Left cardiac atrium (tissue), 4 donors: ENCODE measurements at places on chromosomes 7 and 10. TPM values are rescaled to one million over a fixed set of nuclear protein-coding genes. Genes with fewer than 3 reads are reported as not detected.

- no peak for DNase-seq
Observed at GRCh38 chr7:142939226-142939910, at the start of gene LLCFC1. Gene LLCFC1, plus strand, starts transcription at chr7:142939484. Its CDS starts 138 bp downstream, at chr7:142939622.

Gene MEOX2
- 6.3 TPM for total RNA-seq

Gene LIPK
- not detected for total RNA-seq

Gene UPK3B
- 3.7 TPM for total RNA-seq

Gene LIPM
- total RNA-seq: not detected
